ENCODE measurements at places on chromosomes 7 and 10.

GRCh38 chr10:16597656-16598055 lies 76.0 kb upstream of the C1QL3 start:
- DNase-seq, result no peak

DNA sequence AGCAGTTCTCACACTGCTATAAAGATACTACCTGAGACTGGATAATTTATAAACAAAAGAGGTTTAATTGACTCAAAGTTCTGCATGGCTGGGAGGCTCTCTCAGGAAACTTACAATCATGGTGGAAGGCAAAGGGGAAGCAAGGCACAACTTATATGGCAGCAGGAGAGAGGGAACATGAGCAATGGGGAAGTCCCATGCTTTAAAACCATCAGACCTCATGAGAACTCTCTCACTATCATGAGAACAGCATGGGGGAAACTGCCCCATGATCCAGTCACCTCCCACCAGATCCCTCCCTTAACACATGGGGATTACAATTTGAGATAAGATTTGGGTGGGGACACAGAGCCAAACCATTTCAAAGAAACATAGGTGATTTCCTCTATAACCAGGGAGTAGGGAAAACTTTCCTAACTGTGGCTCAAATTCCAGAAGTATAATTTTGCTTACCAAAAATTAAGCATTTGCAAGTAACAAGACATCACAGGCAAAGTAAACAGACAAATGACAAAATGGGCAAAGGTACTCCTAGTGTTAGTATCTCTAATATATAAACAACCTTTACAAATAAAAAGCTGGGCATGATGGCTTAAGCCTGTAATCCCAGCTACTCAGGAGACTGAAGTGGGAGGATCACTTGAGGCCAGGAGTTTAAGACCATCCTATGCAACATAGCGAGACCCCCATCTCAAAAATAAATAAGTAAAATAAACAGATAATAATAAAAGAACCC lies 88.0 kb downstream of the KBTBD2 start:
- no peak for DNase-seq

GRCh38 chr10:70523549-70523948 lies 45.0 kb downstream of the PALD1 start:
- DNase-seq, result no peak

DNA sequence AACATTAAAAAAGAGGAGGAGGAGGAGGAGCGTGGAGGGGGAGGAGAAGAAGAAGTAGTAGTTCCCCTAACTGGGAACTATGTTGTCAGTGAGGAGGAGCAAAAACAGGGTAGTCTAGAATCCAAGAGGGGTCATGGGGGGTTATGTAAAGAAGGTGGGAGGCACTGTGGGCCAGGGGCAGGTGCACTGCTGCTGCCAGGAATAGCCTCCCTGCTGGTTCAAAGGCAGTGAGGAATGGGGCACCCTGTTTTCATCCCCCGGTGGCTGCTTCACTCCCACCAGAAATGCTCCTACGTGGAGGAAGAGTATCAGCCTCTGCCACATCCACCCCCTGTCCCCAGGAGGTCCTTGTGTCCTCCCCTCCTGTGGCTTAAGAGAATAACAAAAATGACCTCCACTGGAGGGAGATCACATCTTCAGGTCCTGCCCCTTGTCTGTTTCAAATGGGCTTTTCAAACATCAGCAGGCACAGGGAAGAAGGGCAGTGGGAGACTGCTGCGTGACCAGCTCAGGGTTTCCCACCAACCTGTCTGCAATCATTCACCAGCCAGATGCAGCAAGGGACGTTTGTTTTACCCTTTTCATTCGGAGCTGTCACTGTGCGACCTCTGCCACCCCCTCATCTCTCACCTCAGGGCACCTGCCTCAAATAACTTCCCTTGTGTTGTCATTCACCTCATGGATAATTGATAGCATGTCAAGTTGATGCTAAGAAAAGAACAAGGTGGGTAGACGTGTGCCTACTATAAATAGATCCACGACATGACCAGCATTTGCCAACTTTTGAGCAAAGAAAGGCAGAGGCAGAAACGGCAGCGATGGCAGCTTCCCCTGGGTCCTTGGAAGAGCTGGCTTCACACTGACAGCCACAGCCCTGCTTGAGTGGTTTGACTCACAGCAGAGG lies 92.6 kb downstream of the DGKI start:
- DNase-seq, result no peak

GRCh38 chr7:50672045-50672444 lies 106.8 kb upstream of the DDC start:
- DNase-seq, result no peak

DNA sequence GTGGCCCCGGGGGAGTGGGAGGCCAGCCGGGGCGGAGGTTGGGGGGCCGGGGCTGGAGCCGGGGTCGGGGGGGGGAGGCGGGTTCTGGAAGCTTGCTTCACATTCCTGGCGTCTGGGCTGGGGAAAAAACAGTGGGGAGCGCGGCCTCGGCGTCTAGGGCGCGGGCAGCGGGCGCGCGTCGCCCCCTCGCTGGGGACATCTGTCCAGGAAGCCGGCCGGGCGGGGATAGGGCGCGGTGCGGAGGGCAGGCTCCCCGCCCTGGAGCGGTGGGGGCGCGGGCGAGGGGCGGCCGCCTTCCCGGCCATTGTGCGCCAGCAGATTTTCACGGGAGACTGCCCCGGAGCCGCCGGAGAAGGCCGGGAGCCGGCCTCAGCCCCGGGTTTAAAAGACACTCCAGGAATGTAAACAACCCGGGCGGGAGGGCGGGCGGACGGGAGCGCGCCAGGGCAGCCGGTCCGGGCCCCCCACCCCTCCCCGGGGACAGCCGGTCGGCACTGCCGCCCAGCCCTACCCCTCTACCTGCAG lies 1.4 kb downstream of the ZMIZ1 start:
- no peak for DNase-seq

DNA sequence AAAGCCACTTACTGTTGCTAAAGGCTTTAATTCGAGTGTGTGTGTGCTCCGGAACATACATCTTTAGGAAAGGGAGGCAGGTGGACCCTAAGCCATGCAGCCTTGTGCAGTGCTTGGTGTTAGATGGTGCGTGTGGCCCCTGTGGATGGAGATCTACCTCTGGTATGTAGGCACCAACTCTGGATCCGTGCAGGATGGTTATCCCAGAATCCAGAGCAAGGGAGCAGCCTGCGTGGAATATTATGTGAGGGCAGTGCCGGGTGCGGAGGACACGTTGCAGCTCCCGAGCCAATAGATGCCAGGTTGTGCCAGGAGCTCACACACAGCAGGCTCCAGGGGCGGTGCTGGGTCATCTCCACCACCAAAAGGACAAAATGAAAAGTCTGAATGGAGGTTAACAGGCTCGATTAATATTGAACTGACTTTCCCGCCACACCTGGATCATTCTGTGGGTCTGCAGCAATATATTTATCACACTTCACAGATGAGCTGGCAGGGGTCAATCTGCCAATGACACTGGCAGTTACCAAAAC lies 143.0 kb upstream of the NPS start:
- DNase-seq, result no peak

GRCh38 chr7:6246251-6246917 lies 26.0 kb downstream of the CYTH3 start:
- no peak for DNase-seq

- DNase-seq, result no peak
Measured at GRCh38 chr10:74293686-74294371, 142.8 kb downstream of the ADK start.

DNA sequence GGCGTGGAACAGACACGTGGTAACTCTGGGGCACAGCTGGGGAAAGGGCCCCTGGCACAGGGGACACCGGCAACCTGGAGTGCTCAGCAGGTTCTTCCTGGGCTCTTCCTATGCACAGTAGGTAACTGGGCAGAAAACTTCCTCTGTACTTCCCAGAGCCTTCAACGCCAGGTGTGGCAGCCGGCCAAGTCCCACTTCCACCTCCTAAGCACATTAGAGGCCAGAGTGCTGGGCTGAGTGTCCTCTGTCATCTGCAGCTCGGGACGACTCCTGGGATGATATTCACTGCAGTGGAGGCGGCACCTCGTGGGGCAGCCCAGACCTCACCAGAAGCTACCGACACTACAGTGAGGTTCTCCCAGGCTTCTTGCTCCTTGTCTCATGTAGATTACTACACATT lies 114.5 kb downstream of the LARP4B start:
- DNase-seq, result no peak

- DNase-seq, result no peak
Measured at GRCh38 chr7:149291036-149291780, 29.2 kb downstream of the ZNF783 start.

- no peak for DNase-seq
Measured at GRCh38 chr10:124693396-124693795, 50.8 kb downstream of the FAM53B start.

DNA sequence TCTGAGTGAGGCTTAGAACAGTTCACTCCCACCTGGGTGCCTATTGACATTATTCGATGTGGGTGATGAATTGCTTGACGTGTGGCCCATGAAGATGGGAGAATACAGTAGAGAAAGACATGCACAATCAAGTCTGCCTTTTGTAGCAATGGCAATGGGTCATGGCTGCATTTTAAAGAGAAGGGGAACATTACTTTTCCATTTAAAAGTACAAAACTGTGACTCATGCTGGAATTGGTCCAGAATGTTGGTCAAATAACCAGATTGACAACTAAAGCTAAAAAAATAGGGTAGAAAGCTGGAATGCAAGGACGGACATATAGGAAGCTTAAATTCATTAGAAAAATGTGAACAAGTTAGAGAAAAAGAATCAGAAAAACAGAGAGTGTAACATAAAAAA lies 104.1 kb upstream of the SLC25A13 start:
- peak; percentile 13 for DNase-seq

GRCh38 chr10:44332465-44332864 lies 52.4 kb downstream of the CXCL12 start:
- DNase-seq, result no peak

DNA sequence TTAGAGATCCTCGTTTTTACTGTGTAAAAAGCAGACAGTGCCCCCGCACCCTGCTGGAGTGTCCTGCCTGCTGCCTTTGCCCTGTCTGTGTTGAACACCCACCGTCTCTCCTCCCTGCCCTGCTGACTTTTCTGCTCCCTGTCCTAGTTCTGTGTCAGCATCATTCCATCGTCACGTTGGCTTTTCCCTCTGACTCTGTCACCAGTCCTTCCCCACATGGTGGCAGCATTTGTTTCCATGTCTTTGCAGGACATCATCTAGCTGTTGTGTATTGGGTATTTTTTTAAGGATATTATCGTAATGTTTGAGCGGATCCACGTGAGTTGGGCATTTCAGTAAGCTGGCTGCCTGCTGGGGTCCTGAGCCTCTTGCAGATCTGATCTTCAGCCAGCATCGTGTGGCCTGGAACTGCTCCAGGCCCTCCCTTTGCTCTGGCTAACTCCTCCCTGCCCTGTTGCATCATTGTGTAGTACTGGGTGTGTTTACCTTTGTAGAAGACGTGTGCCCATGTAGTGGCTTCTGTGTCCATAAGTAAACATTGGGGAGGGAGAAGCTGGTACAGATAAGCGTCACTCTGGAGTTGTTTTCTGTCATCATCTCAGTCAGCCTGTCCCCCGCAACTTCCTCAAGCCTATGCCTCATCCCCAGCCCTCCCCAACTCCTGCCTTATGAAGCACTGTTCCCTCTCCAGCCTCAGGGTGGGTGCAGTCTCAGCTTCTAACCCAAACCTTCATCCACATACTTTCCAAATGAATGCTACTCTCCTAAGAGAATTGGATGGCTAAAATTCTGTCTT lies 44.3 kb downstream of the TRRAP start:
- peak; percentile 25 for DNase-seq

DNA sequence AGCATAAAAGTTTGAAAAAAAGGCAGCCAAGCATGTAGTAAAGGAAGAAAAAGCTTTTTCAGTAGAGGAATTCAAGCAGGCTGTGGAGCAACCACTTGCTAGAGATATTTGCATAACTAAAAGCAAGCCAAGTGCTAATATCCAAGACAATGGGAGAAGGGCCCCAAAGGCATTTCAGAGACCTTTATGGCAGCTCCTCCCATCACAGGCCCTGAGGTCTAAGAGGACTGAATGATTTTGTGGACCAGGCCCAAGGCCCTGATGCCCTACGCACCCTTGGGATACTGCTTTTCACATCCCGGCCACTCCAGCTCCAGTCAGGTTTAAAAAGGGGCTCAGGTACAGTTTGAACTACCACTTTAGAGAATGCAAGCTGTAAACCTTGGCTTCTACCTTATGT lies 261.7 kb upstream of the SEMA3C start:
- no peak for DNase-seq

GRCh38 chr7:37440738-37441385 lies 7.8 kb downstream of the ELMO1 start:
- DNase-seq, result no peak

DNA sequence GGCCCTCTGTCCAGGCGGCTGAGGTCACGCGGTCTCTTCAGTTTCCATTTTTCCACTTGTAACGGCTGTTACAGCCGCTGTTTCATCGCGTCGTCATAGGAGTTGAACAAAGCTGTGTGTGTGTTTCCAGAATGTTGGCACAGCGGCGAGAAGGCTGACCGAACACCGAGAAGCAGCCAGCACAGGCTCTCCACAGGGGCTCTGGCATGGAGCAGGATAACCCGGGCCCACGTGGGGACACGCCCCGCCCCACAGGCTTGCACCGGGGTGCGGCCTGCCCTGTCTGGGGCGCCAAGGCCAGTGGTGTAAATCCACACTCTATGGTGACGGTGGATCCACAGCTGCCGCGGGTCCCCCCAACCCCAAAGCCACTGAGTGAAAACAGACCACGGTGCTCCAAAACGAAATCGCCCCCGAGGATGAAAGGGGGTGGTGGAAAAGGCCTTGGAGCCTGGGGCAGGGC lies 448.2 kb downstream of the DNAJB6 start:
- DNase-seq, result no peak

DNA sequence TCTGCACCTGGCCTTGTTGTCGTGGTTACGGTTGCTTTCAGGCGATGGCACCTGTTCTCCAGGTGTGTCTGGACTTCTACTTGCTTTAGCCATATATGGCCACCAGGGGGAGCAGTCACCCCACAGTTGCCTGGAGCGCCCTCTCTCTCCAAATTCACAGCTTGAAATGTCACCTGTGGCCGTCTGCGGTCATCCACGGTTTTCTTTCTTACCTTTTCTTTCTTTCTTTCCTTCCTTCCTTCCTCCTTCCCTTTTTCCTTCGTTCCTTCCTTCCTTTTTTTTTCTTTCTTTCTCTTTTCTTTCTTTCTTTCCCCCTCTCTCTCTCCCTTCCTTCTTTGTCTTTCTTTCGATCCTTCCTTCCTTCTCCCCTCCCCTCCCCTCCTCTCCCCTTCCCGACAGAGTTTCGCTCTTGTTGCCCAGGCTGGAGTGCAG lies 150.5 kb upstream of the VKORC1L1 start:
- peak; percentile 2 for DNase-seq

DNA sequence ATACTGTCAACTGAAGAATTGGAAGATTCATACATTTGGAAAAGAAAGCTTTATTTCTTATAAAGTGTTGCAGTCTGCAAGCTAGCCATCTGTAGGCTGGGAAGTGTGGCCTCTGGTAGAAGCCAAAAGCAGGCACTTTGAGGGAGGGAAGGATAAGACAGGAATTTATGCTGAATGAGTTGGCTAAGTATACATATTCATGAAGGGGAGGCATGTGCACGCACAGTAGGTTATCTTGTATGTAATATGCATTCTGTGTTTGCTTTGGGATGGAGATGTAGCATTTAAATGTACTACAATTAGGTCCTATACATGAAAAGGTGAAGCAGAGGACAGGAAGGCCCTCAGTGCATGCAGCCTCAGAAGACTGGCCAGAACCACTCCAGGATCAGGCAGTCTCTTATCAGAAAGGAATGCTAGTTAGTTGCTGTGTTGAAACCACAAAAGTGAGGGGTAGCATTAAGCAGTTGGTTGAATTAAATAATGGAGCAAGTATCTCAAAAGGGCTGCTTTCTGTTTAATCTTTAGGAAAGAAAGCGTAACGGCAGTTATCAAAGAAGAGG lies 40.9 kb downstream of the MYO3A start:
- DNase-seq, result no peak

- DNase-seq, result no peak
Measured at GRCh38 chr10:14146501-14146900, 184.2 kb downstream of the FRMD4A start.
